ENCODE measurements at places on chromosomes 2 and 18. TPM values are rescaled to one million over a fixed set of nuclear protein-coding genes. Genes with fewer than 3 reads are reported as not detected.

The CCDC141 gene
- total RNA-seq, result 10.8 TPM

The ACMSD gene
- total RNA-seq, result not detected

The MAPRE3 gene
- total RNA-seq, result 6.0 TPM

The HOXD1 gene
- not detected for total RNA-seq

The OTOS gene
- total RNA-seq, result not detected

The RFTN2 gene
- total RNA-seq, result not detected

All from naive thymus-derived CD4-positive, alpha-beta T cell (primary cell).